NCI-H2029 treated with DMSO at 0.1 percent for 48 hours (cell line): ENCODE measurements at places on chromosomes 3 and 15.

DNA sequence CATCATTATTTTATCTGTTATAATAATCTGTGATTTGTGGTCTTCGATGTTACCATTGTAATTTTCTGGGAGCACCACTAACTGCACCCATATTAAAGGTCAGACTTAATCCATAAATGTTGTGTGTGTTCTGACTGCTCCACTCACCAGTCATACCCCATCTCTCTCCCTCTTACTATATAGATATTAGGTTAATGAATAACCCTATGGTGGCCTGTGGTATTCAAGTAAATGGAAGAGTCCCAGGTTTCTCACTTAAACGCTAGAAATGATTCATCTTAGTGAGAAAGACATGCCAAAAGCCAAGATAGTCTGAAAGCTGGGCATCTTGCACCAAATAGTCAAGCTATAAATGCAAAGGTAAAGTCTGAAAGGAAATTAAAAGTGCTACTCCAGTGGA is 1358.5 kb downstream of the ROBO2 start:
- DNase-seq: no peak

DNA sequence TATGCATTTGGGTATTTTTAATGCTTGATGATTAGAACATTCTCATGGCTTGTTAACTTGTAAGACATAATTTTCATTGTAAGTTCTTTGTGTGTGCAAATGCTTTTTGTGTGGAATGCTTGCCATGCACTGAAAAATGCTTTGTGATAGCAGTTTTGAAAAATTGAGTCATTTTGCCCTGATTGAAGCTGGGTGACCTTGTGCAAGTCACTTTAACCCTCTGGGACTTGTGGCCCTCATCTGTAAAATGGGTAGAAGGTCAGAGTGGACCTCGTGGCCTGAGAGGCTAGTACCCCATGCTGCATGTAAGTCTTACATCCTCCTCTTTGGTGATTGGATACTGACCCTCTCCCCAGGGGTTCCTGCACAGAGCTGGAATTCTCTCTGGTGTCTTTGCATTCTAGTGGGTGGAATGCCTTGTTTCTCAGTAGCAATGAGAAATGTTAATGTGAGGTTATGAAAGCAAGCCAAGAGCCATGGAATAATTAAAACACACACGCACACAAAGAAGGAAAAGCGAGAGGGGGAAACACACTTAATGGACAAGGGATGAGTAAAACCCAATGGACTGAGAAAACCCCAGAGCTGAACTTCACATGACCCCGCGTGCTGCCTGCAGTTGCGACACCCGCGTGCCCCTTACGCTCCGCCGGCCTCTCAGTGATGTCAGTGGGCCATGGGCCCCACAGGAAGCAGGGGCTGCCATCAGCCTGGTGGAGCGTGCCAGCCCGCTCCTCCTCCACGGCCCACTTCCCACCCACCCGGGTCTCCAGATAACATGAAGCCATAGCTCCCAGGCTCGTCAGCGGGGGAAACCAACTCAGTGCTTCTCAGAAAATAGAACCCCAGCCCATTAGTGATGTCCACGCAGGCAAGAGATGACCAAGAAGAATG is 44.0 kb downstream of the SMAD3 start:
- no peak for DNase-seq

DNA sequence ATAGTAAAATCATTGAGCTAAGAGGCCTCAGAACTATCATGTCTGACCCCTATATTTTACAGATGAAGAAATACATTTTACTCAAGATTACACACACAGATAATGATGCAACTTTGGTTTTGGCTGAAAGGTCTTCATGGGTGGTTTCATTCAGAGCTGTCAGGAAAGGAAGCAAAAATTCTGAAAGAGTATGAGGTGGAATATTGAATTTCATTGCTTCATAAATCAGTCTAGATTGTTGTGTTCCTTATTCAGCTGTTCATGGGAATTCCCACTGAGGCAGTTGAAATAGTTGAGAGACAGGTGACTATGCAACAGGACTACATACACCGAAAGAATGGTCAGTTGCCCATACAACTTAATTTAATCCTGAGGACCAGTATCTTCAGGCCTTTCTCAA is 39.4 kb downstream of the CD200 start:
- DNase-seq: no peak

DNA sequence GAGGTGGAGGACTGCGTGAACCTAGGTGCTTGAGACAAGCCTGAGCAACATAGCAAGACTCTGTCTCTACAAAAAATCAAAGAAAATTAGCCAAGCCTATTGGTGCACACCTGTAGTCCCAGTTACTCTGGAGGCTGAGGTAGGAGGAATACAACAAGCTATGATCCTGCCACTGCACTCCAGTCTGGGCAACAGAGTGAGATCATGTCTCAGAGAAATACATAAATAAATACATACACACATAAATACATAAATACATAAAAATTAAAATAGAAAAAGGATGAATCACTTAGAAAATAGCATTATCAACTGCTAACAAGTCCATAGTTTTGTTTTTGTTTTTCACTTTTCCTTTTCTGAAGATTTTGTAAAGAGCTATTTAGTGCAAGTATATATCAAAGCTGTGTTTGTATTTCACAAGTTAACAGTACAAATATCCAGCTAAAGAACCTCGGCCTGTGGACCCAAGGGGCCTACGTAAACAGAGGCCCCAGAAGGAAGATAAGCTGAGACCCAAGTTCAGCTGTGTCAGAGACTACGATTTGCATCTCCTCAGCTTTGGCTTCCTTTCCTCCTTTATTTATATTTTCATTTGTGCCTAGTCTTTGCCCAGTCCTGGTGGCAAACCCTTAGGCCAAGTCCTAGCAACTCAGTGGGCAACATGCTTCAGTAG is 67.1 kb upstream of the ROBO2 start:
- DNase-seq: no peak

- DNase-seq: no peak
Measured at GRCh38 chr3:119664850-119665379, 4.5 kb upstream of the POPDC2 start.

- no peak for DNase-seq
Measured at GRCh38 chr3:33491721-33492120, 51.5 kb upstream of the UBP1 start.

DNA sequence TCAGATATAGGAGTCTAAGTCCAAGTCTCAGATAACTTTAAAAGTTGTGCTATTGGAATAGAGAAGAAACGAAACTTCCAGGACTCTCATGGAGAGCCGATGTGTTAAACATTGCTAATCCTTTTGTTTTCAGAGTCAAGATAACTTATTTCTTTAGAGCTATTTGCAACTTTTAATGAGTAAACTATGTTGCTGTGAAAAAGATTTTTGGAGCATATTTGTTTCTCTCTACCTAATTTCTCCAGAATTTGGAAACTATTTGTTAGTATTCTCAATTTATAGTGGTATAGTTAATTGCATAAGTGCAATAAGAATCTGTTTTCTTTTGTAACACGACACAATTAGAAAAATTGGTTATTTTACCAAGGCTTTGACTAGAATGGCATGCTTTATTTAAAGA is 588.9 kb downstream of the NTRK3 start:
- no peak for DNase-seq

- no peak for DNase-seq
Measured at GRCh38 chr15:92831336-92831654, 68.8 kb upstream of the CHD2 start.

DNA sequence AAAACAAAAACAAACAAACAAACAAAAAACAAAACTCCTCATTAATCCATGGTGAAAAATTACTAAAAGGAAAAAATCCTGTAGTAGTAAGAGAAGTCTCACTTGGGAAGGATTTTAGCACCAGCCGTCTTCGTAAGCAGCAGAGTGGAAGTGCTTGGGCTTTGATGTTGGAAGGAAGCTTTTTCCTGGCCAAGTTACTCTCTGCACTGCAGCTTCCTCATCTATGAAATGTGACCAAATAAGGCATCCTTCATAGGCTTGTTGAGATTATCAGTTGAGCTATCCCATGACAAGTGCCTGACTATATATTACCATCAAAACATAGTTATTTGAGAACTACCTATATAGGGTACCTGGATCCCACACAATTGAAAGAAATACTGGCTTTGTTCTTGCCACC is 436.4 kb upstream of the ONECUT1 start:
- no peak for DNase-seq

GRCh38 chr3:135891121-135891520 is 74.4 kb upstream of the PPP2R3A start:
- DNase-seq: no peak

GRCh38 chr3:112333381-112334317 is 693 bp downstream of the CD200 start:
- no peak for DNase-seq

- no peak for DNase-seq
Measured at GRCh38 chr15:50814634-50815033, 49.1 kb upstream of the SPPL2A start.

DNA sequence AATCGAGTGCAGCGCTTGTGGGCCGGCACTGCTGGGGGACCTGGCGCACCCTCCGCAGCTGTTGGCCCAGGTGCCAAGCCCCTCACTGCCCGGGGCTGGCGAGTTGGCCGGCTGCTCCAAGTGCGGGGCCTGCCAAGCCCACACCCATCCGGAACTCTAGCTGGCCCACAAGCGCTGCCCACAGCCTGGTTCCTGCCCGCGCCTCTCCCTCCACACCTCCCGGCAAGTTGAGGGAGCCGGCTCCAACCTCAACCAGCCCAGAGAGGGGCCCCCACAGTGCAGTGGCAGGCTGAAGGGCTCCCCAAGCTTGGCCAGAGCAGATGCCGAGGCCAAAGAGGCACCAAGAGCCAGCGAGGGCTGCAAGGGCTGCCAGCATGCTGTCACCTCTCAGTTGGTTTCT is 73.4 kb downstream of the PLXNA1 start:
- no peak for DNase-seq

DNA sequence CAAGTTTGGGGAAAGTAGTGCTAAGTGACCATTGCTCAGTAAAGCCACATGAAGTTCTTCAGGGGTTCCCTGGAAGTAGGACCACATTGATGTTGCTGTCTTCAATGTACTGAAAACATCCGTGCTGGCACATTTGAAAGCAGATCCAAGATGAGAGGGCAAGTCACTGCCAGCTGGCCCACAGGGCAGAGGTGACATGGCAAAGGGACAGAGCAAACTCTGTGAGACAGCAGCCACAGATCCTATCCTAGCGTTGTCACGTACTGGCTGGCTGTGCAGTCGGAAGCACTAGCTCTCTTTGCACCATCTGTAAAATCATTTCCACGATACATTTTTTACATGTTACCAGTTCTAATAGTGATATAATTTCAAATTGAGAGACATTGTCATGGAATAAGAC is 13.8 kb downstream of the MUC13 start:
- DNase-seq: no peak

- DNase-seq: no peak
Measured at GRCh38 chr3:94440767-94441493, 378.1 kb downstream of the NSUN3 start.

DNA sequence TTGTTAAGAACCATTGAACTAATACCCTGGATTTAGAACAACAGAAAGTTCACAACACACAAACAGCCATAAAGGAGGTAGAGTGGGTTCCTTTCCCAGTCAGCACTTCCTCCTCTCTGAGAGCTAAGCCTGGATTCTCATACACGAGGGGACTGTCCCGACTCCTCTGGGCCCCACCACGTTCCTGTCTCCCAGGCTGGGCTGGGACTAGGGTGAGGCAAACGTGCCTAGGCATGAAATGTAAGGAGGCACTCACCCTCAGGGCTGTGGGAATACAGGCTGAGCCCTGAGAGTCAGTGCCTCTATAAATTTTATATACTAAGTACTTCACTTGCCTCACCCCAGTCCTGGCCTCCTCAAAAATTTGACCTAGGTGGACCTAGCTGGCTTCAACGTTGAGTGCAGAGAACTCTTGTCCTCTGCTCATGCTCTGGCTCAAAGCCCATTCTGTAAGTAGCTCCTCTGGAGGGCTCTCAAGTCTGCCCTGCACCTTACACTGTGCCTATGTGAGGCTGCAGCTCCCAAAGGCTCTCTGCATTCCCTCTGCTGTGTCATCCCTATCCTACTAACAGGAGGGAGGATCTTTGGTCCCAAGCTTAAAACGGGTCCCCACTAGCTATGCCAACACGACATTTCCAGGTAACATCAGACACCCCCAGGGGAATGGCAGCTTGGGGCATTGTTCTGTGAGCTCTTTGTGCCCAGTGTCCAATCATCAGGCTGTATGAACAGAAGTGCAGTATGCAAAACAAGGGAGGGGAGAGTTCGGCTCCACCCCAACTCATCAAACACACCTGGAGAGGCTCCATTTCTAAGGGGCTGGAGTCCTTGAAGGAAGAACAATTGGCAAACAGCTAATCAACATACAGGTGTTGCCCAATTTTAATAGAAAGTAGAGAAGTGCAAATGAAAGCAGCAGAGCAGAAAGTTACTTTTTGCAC is 233.2 kb downstream of the RPLP1 start:
- peak; percentile 66 for DNase-seq

DNA sequence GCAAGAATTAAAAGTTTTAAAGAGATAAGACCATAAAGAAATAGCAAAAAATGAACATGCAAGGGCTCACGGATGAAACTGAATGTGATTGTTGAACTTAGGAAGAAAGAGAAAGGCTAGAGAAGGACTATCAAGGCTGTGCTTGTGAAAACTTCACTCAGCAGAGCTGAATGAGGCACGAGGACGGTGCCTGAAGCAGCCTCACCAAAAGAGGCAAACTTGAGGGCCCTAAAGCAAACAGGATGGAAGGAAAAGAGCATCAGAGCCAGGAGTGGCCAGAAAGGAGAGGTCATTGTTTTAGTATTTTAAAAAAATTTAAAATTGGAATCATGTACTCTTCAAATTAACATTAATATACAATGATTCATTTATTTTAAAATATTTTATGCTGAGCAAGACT is 191.2 kb upstream of the SOX14 start:
- no peak for DNase-seq

GRCh38 chr15:48627260-48627940 is 18.1 kb downstream of the FBN1 start:
- no peak for DNase-seq

GRCh38 chr15:45395943-45396342 is 17.6 kb upstream of the GATM start:
- no peak for DNase-seq

DNA sequence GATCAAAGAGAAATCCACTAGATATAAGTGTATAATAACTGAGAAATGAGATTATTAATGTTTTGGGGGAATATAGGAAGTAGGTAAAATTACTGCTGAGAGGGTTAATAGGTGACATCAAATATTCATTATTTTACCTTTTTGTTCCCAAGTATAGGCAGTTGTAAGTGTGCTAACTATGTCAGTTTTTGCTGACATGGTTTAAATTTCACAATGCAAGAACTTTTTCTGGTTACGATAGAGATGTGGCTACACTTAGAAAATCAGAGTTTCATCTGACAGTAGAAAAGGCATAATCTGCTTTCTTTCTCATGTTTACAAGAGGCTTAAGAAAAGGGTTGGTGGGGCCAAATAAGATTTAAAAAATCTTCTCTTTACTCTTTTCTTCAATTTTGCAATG is 235.0 kb upstream of the DPPA4 start:
- DNase-seq: no peak

GRCh38 chr3:7999384-7999783 is 502.2 kb upstream of the LMCD1 start:
- DNase-seq: no peak

GRCh38 chr3:101851072-101851770 is 1.9 kb downstream of the NFKBIZ start:
- DNase-seq: no peak

GRCh38 chr3:14143271-14144225 is 18.7 kb downstream of the TMEM43 start:
- DNase-seq: peak; percentile 56
